ENCODE measurements at places on chromosomes 2 and 18. TPM values are rescaled to one million over a fixed set of nuclear protein-coding genes. Genes with fewer than 3 reads are reported as not detected.

Gene SLC11A1
- total RNA-seq: not detected

Gene C2orf80
- not detected for total RNA-seq

DNA sequence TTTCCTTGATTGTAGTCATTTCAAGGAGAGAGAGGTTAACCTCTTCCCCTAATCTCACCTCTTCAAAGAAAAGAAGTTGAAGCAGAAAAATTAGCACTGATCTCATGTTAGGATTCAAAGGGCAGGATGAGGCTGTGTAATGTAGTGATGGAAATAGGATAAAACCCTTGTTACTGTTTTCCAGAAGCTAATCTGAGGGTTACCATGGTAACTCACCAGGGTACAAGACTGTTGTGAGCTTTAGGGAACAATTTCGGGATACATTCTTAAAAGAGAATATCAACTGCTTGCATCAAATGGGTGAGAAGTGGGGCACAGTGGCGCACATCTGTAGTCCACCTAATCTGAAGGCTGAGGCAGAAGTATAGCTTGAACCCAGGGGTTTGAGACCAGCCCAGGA is 64.9 kb upstream of the SLC39A10 start:
- DNase-seq: no peak

DNA sequence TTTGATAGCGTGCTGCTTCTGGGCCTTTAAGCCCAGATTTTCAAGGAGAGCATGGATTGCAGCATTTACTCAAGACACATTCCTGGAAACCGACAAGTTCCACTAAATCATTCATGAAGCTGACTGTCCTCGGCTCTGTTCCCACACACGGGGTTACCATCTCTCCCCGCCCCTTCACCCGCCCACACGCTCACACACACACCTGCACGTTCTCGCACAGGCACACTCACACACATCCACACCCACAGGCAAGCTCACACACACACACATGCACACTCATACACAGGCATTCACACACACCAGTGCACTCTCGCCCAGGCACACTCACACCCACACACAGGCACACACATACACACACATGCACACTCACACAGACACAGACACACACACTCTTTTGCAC is 150.0 kb upstream of the AGAP1 start:
- no peak for DNase-seq

DNA sequence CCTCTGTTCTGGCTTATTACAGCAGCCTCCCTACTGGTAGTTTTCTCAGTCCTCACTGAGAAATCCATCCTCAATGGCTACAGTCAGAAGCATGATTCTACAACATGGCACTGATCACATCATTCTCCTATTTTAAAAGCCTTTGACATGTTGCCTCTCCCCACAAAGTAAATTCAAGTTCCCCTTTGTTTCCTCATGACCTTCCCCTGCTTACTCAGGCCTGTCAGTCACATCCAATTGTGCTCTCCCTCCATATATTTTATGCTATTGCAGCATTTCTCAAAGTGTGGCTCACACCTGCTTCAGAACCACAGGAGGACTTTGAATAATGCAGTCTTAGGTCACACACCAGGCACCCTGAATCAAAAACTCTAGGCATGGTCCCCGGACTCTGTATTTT is 124.6 kb downstream of the SPOPL start:
- no peak for DNase-seq

DNA sequence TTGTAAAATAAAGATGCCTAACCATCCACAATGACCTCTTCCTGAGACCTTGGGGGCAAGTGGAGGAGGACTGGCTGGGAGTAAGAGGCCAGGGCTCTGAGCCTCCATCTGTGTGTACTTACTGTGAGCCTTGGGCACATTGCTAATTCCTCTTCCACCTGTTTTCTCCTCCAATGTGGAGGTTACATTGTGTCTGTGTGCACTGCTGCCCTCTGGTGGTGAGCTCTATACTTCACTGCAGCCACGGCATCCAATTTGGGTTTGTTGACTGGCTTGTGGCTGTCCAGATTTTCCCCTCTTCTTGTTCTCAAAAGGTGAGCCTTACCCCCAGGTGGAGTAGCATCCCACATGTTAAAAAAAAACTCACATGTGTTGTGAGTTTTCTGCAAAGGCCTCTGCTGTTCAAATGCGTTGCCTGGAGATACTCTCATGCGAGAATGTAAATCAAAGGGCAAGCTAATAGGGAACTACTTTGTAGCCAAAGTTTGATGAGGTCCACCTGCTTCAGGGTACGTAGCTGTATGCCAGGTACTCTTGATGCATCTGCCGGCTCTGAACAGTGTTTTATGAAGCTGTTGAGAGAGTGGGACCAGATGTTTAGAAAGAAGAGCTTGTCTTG is 80.8 kb downstream of the APOB start:
- DNase-seq: peak; percentile 63

DNA sequence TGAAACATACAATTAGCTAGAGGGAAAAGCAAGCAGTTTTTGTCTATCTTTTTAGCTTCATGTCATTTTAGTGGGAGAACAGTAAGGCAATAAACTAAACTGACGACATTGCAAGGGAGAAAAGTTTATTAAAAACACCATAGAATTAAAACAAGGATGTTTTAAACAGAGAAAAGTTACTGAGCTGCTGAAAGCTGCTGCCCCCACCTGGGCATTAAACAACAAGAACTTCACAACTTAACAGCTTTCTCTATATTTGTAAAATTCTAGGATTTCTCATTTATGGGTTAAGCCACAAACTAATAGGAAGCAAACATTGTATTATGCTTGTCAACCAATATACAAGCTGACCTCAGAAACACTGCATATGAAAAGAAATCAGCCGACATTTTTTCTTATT is 289.2 kb downstream of the ERBB4 start:
- DNase-seq: no peak

- DNase-seq: no peak
These were observed 219.8 kb downstream of the SH3BP4 start for GRCh38 chr2:235171550-235172031.

GRCh38 chr18:40612356-40612755 is 1342.7 kb upstream of the PIK3C3 start:
- DNase-seq: no peak

GRCh38 chr18:43271593-43272432 is 5.5 kb downstream of the SYT4 start:
- peak; percentile 39 for DNase-seq

GRCh38 chr2:68762665-68763064 is 28.1 kb downstream of the ARHGAP25 start:
- DNase-seq: no peak

DNA sequence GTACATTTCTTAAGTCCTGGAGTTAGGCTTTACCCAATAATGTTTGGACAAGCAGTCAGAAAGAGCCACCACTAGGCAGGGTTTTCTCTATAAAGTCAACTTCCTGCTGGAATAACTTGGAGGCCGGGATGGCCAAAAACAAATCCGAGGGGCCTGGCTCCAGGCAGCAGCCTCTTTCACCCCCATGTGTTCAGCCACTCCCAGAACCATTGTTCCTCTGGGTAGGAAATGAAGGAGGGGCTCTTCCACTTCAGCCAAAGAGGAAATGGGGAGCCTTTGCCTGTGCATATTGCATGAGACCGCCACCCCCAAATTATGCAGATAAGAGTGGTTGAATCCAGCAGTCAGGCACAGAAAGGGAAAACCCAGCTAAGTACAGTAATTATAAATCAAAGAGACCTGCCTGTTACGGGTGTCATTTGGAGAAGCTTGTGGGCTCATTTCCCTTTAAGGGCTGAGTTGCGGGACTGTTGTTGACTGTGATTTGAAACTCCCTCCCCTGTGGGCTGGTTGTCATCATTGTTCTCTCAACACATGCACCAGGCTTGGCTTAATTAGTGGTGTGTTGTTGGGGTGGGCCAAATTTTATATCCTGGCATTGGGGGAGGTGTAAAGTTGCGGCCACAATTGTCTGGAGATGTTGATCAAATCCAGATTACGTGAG is 212.8 kb upstream of the SOX11 start:
- DNase-seq: no peak

- no peak for DNase-seq
These were observed 14.6 kb upstream of the NAPG start for GRCh38 chr18:10511236-10511635.

- DNase-seq: no peak
These were observed 4.9 kb upstream of the CNDP1 start for GRCh38 chr18:74529378-74529777.

GRCh38 chr2:173942861-173943523 is 22.2 kb downstream of the SP3 start:
- no peak for DNase-seq

DNA sequence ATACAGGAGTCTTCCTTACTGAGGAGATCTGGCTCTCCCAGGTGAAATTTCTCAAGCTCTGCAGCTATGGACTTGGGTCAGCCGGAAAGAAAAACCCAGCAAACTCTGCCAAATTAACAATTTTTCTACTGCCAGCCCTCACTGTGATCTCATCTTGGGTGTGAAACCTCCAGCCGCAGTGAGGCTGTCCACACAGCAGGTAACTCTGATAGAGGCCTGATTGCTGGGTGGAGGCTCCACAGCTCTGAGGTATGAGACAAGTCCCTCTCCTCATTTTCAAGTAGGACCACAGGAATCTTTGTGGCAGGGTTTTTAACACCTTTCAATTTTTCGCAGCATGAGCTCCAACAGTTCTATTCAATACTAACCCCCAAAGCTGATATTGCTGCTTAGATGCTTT is 430.6 kb upstream of the RAB6C start:
- no peak for DNase-seq

DNA sequence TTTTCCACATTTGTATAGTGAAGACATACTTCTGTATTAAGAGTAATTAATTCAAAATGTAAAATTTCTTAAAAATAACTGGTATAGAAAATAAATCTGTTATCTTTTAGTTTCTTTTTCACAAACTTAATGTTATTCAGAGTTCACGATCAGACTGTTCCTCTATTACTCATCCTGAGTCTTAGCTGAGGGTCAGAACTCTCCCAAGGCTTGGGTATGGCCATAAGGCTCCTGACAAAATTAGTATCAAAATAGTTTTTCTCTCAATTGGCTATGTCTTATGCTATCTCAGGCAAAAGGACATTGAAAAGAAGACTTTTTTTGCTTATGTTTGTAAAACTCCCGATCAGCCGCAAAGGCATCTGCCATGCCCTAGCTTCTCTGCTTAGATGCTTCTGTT is 56.1 kb upstream of the NAB1 start:
- no peak for DNase-seq
